ENCODE measurements at places on chromosomes 1 and 21.

- no peak for DNase-seq
Measured at GRCh38 chr1:240486611-240487010, 125.3 kb downstream of the GREM2 start.

GRCh38 chr1:20362856-20363255, 72.2 kb downstream of the VWA5B1 start:
- DNase-seq: no peak

- no peak for DNase-seq
Measured at GRCh38 chr21:46456750-46457149, 1.9 kb upstream of the DIP2A start.

DNA sequence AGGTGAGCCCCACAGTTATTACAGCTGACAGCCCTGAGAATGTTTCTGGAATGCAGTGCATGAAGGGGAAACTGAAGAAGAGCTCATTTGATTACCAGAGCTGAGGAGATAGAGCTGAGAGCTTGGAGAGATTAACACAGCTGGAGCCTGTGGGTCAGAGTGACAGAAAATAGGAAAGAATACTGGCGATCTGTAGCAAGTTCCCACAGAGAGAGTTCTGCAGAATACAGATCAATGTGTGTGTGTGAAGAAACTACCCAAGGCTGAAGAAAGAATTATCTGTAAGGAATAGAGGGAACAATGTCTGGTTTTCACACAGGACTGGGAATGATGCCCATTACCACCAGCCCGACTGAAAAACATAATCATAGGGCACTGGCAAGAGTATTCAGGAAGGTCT, 103.6 kb upstream of the SNX7 start:
- DNase-seq: no peak

- no peak for DNase-seq
Measured at GRCh38 chr1:78351551-78352216, 139.1 kb upstream of the PTGFR start.

DNA sequence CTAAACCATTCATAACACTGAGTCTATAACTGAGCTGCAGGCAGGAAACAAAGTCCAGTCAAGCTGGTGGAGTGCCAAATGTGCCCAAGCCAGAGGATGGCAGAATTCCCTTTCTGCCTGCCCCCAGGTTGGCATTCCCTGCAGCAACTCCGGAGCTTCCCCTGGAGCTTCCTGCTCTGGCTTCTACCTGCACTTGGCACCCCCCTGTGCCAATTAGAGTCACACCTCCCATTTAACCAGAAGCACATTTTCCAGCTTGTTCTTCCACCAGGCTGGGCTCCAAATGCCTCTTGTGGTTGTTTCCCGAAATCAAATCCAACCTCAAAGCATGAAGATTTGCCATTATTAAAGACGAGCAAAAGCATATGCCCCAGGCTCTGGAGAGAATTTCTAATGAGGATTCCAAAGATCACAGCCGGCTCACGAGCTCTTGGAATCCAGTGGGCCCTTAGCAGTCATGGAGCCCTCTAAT, 294.5 kb downstream of the RRAGC start:
- DNase-seq: no peak

DNA sequence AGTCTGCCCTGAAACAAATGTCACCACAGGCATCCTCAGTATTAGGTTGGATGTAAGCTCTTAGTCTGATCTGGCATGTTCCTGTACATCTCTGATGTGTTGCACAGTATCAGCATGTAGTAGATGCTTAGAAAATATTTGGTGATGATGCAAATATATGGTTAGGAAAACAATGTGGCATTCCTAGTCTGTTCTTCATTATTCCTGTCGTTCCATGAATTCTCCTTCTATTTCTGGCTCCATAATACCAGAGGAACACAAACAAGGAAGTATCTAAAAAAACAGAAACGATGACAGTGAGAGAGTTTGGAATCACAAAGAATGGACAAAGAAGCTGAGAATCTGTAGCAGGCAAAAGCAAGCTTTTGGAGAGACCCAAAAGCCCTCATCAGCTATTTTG, 236.6 kb downstream of the HHAT start:
- no peak for DNase-seq

- DNase-seq: no peak
Measured at GRCh38 chr1:28110555-28110954, 22.1 kb upstream of the EYA3 start.

DNA sequence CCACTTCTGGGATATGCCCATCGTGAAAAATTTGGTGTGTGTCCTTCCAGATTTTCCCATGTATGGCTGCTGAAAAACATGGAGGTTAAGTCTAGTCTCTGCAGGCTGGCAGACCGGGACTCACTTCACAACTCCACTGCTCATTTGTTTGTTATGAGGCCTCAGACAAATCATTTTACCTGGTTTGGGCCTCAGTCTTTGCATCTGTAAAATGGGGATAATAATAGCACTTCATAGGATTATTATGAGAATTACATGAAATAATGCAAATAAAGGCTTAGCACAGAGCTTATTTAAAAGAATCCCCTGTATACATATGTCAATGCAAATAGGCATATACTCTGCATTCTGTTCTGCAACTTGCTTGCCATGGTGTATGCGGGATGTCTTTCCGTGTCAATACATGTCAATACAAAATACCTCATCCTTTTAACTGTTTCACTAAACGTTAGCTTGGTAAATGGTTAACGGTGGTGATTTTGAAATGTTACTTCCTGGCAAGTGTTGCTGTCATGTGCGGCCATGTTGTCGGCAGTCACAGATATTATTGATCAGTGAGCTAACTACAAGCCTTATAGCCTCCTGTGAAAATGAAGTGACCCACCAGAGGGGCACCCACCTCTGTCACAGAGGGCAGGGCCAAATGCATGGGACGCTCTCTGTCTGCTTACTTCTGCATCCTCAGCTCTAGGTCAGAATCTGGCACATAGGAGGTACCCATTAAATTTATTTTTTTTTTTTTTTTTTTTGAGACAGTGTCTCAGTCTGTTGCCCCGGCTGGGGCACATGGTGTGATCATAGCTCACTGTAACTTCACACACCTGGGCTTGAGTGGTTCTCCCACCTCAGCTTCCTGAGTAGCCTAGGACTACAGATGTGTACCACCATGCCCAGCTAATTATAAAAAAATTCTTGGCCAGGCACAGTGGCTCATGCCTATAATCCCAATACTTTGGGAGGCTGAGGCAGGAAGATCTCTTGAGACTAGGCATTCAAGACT, 4.3 kb downstream of the LCK start:
- no peak for DNase-seq

- no peak for DNase-seq
Measured at GRCh38 chr1:36372617-36373016, 13.1 kb downstream of the STK40 start.

GRCh38 chr1:154572468-154573167, 5.0 kb downstream of the CHRNB2 start:
- no peak for DNase-seq

Measured in left ventricle myocardium inferior (tissue), 1 donor.